ENCODE measurements at places on chromosomes 1 and 21. TPM values are rescaled to one million over a fixed set of nuclear protein-coding genes. Genes with fewer than 3 reads are reported as not detected.

DNA sequence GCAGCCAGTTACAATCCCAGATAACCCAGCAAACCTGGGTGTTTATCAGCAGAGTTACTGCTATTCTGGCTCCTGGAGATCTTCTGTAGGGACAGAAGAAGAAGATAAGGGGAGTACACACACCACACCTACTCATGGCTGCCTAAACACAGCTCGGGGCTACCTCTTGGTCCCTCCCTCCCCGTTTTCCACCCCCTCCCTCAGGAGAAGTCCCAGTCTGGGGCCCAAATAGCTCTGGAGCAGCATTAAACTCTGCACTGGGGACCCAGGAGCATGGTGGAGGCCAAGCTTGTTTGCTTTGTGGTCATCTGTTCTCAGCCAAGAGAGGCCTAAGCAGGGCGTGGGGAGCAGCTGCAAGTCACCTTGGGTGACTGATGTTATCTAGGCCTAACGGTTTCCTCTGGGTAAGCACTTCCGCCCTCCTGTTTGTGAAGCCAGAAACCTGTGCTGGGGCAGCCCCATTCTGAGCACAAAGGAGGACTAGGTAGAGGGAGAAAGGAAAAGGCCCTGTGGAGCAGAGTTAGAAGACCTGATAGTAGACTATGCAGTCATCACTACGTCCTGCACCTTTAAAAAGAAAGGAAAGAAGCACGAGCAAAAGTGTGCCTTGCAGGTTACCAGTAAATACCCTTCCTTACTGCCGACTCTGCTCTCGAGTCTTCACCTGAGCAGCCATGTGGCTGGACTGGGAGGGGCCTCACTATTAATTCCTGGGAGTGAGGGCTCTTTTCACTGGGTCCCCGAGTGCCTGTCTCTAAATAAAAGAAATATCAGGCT lies 2.0 kb upstream of the RCSD1 start:
- H3K4me3 ChIP-seq = no peak overlapping the region
- DNase-seq = no peak
- H3K27me3 ChIP-seq = peaks cover 80% of the 10 kb centered on the region
- H3K4me1 ChIP-seq = peaks cover 8% of the 10 kb centered on the region

DNA sequence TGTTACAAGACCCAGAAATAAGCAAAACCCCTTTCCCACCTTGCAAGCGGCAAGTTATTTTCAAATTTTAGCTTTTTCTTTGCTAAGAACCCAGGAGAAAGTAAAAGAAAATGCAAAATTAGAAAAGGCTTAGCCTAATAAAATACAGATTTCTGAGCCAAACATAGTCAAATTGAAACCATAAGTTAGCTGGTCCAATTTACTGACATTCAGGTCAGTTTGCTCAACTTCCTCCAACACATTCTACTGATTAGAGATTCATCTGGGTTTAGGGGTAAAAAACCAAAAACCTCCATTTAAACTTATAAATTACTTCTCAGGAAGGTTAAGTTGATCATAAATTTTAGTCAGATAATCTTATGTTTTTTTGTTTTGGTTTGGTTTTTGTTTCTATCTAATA lies 701.8 kb upstream of the CXADR start:
- H3K36me3 ChIP-seq = no peaks in the 10 kb centered on the region
- no peak overlapping the region for H3K27ac ChIP-seq
- no peaks in the 10 kb centered on the region for H3K27me3 ChIP-seq

GRCh38 chr1:53549781-53550180 lies 90.6 kb downstream of the DMRTB1 start:
- peaks cover 93% of the 10 kb centered on the region for H3K27me3 ChIP-seq
- no peak overlapping the region for H3K27ac ChIP-seq
- no peaks in the 10 kb centered on the region for H3K4me1 ChIP-seq
- no peak overlapping the region for H3K4me3 ChIP-seq
- H3K36me3 ChIP-seq = no peaks in the 10 kb centered on the region

The PARK7 gene
- 209 TPM for total RNA-seq

The KRTAP12-2 gene
- not detected for total RNA-seq
